CD4-positive, alpha-beta T cell (primary cell): ENCODE measurements at places on chromosomes 7 and 10.
A peak's percentile ranks its signal among the peaks of the same experiment; 100 is the strongest.

DNA sequence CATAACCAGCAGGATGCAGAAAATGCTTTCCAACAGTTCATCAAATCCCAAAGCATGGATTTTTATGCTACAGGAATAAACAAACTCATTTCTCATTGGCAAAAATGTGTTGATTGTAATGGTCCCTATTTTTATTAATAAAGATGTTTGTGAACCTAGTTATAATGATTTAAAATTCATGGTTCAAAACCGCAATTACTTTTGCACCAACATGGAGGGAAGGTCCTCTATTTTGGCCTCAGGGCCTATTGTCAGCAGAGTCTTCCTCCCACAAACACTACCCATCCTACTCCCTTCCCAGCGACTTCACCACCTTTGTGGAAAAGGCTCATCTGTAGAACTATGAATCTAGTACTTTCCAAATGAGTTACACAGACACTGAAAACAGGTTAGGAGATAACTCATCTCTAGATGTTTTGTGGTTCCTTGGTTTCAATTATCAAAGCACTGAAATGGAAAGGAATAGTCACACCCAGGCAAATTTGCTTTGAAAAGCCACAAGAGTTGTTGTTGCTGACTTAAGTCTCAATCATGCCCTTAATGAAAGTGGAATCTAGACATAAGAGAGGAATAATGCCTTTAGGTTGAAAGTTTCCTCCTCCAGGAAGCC lies 59.4 kb upstream of the FRMD4A start:
- H3K4me1 ChIP-seq: peaks cover 20% of the 10 kb centered on the region
- H3K36me3 ChIP-seq: no peaks in the 10 kb centered on the region
- H3K27me3 ChIP-seq: no peaks in the 10 kb centered on the region
- peak; percentile 30 for DNase-seq

GRCh38 chr10:5829267-5829666 lies 16.0 kb upstream of the GDI2 start:
- no peak for DNase-seq
- no peaks in the 10 kb centered on the region for H3K4me1 ChIP-seq
- no peaks in the 10 kb centered on the region for H3K27me3 ChIP-seq
- H3K36me3 ChIP-seq: no peaks in the 10 kb centered on the region
- H3K27ac ChIP-seq: no peak overlapping the region

DNA sequence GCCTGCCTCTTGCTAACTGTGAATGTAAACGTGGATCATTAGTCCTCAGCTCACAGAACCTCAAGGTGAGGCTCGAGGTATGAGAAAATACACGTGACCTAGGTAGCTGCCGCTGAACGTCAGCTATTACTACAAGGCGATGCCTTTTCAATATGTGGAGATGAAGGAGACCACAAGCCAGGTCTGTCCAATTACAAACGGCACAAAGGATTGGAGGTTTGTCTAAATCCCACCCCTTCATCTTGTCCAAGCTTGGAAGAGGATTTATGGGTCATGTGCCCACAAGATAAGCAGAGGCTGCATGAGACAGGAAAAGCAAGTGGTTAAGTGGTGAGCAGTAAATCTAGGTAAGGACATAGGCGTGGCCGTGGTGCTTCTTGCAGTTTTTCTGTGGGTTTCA lies 3.4 kb downstream of the H2BK1 start:
- H3K4me3 ChIP-seq: no peak overlapping the region
- no peak overlapping the region for H3K27ac ChIP-seq
- H3K36me3 ChIP-seq: peaks cover 4% of the 10 kb centered on the region
- H3K4me1 ChIP-seq: peaks cover 58% of the 10 kb centered on the region
- DNase-seq: no peak
- no peaks in the 10 kb centered on the region for H3K27me3 ChIP-seq

- H3K36me3 ChIP-seq: no peaks in the 10 kb centered on the region
- no peak overlapping the region for H3K27ac ChIP-seq
- DNase-seq: no peak
- no peak overlapping the region for H3K4me3 ChIP-seq
- peaks cover 2% of the 10 kb centered on the region for H3K27me3 ChIP-seq
These were observed 52.6 kb upstream of the CYP2C8 start for GRCh38 chr10:95121904-95122303.

DNA sequence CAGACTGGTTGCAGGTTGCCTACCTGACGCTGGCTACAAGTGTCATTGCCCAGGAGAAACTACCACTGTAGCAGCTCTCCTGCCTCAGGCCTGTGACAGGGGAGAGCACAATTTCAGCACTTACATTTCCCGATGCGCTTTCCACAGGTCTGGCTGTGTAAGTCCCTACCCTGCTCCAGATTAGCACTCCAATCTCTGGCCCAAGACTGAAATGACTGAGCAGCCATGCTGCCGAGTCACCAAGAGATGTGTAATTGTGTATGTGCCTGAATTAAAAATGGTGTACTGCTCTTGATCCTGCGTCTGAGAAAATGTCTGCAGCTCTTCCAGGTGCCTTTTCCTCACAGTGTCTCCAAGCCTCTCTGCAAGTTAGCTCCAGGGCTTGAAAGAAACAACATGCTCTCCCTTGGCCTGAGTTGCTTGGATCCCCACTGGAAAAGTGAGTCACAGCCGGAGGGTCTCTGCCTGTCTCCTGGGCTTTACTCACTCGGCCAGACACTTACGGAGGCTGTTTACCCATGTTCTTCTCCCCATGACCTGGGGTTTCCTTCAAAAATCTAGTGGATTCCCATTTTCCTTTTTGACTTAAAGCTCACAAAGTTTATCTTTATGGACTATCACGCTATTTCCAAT lies 1001.7 kb upstream of the KCND2 start:
- H3K27me3 ChIP-seq: no peaks in the 10 kb centered on the region
- no peaks in the 10 kb centered on the region for H3K4me1 ChIP-seq
- no peak for DNase-seq
- no peak overlapping the region for H3K27ac ChIP-seq

DNA sequence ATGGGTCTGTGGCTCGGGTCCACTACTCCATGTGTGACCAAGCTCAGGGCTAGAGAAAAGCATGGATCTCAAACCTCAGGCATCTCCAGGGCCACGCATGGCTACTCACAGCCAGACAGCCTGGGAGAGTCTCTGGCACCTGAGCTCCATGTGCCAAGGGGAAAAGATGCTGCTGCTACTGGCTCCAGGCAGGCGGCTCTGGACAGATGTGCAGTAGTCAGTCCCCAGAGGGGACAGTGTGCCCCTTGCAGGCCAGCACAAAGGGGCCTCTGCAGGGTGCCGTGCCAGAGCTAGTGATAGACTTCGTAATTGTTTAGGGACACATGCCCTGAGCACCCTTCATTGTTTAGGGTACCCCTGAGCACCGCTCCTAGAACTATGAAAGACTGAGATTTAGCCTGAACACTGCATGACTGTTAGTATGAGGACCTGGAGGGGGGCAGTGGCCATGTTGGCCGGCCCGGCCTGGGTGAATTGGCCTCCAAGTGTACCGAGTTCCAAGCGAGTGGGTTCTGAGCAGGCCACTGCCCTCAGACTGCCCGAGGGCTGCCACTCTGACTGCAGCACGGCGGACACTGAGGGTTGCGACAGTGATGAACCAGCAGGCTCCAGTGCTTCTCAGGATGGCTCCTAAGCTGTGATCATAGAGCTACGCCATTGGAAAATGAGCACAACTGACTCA lies 80.7 kb downstream of the TCERG1L start:
- H3K4me3 ChIP-seq: no peak overlapping the region
- no peaks in the 10 kb centered on the region for H3K36me3 ChIP-seq
- H3K27me3 ChIP-seq: no peaks in the 10 kb centered on the region
- H3K4me1 ChIP-seq: no peaks in the 10 kb centered on the region
- H3K27ac ChIP-seq: no peak overlapping the region
- no peak for DNase-seq

DNA sequence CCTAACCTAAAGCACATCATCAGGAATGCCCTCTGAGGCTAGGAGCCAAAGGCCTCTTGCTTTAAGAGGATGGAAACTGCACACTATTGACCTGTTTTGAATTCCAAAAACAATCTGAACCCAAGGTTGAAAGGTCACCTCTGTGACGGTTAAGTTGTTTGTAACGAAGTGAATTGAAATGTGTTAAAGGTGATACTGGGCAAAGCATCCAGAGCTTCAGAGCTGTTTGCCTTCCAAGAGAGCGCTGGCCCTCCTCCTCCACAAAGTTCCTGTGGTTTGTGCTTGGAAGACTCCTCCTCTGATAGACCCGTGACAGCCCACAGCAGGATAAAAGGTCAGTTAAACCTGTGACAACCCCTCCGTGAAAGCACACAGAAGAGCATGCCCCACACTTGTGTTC lies 133.7 kb upstream of the CTTNBP2 start:
- no peaks in the 10 kb centered on the region for H3K27me3 ChIP-seq
- no peak for DNase-seq
- H3K36me3 ChIP-seq: no peaks in the 10 kb centered on the region

GRCh38 chr10:8026349-8027259 lies 27.9 kb upstream of the GATA3 start:
- peak overlapping the region; percentile 27 for H3K4me3 ChIP-seq
- peaks cover 5% of the 10 kb centered on the region for H3K4me1 ChIP-seq

GRCh38 chr10:52348037-52348564 lies 34.0 kb downstream of the DKK1 start:
- DNase-seq: no peak
- no peaks in the 10 kb centered on the region for H3K27me3 ChIP-seq
- no peaks in the 10 kb centered on the region for H3K4me1 ChIP-seq
- H3K36me3 ChIP-seq: no peaks in the 10 kb centered on the region
- H3K4me3 ChIP-seq: no peak overlapping the region

DNA sequence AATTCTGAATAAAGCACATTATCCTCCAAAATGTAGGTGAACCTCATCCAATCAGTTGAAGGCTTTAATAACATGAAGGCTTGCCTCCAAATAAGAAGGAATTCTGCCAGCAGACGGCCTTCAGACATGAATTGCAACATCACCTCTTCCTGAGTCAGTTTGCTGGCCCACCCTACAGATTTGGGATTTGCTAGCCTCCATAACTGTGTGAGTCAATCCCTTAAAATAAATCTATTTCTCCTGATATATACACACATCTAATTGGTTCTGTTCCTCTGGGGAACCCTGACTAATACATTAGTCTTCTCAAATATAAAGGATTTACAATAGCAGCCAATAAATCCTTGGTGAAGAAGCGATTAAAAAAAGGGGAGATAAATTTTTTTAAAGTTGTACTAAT lies 34.8 kb upstream of the OSBPL3 start:
- no peaks in the 10 kb centered on the region for H3K4me1 ChIP-seq
- no peak overlapping the region for H3K4me3 ChIP-seq
- no peak overlapping the region for H3K27ac ChIP-seq
- no peaks in the 10 kb centered on the region for H3K27me3 ChIP-seq
- no peak for DNase-seq

DNA sequence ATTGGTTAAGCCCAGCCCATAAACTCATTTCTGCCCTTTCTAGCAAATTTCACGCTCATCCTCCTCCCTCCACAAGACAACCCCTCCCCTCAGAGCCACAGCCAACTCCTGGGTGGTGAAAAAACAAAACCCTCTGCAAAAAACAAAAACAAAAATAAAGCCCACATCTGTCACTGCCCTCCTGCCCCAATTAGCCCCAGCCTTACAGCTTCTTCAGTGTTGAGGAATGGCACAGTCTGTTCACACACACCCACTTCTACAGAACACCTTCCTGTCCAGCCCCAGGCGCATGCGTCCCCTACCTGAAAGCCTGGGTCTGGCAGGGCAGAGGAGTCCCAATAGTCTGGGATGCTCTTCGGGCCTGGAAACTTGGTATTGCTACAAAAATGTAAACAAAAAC lies 34.4 kb downstream of the PARP12 start:
- no peak for DNase-seq
- H3K4me3 ChIP-seq: no peak overlapping the region
- H3K27me3 ChIP-seq: no peaks in the 10 kb centered on the region
